ENCODE measurements at places on chromosomes 12 and 14.

DNA sequence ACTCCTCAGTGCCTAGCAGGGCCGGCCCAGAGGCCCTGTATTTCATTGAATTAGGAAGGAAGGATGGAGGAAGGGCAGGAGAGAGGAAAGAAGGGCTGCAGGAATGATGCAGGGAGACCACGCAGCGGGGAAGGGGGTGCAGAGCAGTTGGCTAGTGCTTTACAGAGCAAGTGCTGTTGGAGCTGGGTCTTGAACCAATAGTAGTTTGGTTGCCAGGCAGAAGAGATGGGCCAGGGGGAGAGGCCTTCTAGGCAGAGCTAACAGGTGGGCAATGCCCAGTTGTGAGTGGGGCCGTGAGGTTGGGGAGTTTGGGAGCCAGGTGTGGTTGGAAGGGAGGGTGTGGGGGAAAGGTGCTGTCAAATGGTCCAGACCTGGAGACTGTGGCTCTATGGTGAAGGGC is 39.1 kb upstream of the SRSF5 start:
- DNase-seq, result no peak

DNA sequence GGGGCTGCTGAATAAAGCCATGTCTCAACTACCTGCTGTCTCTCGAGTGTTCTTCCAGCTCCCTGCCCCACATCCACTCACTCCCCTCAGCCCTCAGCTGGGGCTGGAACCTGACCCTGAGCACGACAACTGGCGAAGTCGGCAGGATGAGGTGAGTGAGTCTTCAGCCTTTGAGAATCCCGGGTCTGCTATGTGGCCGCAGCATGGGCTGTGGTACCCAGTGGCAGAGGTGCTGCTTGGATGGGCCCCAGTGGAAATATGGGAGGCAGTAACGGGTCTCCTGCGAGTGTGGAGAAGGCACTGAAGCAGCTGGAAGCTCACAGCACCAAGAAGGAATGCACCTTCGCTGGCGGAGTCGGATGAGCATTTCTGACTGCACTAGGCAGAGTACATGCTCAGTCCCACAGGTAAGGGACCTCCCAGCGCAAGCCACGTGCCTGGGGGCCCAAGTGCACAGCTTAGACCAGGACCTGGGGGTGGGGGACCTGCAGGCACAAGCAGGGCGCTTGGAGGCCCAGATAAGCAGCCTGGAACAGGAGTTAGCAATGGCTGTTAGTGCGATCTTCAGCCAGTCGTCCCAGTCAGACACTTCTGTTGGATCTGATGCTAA is 95.5 kb upstream of the TMPO start:
- no peak for DNase-seq

GRCh38 chr12:9364224-9365176 is 156.3 kb upstream of the PZP start:
- DNase-seq, result peak; percentile 65

DNA sequence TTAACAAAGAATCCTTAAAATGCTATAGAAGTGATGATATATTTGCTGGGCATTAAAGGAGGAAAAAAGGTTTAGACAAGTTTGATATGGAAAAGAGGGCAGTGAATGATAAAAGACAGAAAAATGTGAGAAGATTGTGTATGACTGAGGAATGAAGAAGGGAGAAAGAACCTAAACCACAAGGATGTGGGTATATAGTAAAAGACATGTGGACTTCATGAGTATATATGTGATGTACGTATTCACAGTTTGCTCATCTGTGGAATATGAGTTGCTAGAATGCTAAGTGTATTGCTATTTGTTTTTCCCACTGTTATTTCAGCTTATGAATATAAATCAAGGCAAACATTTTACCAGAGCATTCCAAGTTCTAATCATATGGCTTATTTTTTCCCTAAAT is 2.1 kb upstream of the SLC16A7 start:
- peak; percentile 81 for DNase-seq

GRCh38 chr14:61662437-61663311 is 32.6 kb upstream of the HIF1A start:
- DNase-seq, result peak; percentile 63

DNA sequence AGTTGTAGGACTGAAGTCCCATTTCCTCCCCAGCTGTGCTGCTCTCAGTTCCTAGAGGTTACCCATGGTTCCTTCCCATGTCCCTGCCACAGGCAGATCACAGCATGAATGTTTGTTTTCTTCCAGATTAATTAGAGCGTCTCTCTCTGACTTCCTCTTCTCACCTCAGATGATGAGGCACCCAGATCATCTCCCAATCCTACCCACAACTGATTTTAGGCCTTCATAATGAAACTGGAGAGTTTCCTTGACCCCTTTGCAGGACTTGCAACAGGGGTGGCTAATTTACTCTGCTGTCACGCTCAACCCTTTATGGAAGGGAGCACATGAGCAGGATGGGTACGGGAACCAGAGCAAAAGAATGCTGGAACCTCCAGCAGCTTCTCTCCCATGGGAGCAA is 32.1 kb upstream of the TXNRD1 start:
- no peak for DNase-seq

DNA sequence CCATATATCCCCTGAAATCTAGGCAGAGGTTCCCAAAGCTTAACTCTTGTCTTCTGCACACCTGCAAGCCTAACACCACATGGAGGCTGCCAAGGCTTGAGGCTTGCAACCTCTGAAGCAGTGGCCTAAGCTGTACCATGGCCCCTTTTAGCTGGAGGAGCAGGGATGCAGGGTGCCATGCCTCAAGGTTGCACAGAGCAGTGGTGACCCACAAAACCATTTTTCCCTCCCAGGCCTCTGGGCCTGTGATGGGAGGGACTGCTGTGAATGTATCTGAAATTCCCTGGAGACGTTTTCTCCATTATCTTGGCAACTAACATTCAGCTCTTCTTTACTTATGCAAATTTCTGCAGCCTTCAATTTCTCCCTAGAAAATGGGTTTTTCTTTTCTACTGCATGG is 210.0 kb upstream of the KITLG start:
- no peak for DNase-seq

DNA sequence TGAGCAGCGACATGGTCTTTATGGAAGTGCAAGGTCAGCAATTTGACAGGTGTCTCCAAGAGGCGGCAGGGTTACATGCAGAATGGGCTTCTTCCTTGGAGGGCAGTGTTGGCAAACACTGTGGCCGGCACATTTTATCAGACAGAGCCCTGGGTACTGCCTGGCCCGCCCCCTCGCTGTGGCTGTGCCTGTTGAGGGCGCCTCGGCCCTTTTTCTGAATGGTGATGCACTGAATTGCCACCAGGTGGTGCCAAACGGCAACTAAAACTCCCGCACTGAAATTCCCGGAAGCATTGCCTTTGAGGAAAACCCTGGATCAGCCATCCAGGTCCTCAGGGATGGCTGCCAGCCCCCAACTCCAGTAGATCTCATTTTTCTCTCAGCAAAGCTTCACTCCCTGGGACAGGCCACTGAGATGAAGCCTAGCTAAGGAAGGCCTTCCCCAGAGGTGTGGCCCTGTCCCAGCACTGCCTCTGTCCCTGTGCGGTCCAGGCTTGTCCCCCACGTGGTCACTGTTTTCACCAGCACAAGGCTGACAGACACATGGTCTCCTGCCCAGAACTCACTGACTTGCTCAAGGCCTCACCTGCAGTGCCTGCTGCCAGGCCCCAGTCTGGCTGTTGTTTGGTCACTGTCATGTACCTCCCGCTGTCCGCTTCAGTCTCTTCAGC is 73.6 kb downstream of the TESC start:
- peak; percentile 62 for DNase-seq

DNA sequence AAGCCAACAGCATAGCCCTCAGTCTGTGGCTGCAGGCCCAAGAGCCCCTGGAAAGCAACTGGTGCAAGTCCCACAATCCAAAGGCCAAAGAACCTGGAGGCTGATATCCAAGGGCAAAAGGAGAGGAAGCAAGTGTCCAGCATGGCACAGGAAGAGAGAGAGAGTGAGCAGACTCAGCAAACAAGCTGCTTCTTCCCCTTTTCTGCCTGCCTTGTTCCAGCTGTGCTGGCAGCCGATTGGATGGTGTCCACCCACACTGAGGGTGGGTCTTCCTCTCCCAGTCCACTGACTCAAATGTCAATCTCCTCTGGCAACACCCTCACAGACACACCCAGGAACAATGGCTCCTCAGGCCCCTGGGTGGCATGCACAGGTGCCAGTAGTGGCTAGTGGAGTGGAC is 33.5 kb downstream of the SMCO2 start:
- no peak for DNase-seq

DNA sequence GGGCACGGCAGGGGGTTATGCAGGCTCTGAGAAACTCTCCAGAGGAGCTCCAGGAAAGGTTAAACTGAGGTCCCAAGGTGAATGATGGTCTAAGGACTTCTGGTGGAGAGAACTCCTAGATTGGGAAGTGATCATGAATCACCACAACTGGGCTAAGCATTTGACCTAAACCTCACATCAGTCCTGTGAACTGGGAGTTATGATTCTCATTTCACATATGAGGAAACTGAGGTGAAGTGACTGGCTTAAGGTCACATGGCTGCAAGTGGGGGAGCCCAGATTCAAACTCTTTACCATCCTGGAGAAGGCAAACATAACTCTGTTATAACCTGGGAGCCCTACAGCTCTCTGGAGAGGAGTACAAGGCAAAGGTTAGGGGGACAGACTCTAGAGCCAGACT is 4.2 kb downstream of the RARG start:
- DNase-seq, result no peak

DNA sequence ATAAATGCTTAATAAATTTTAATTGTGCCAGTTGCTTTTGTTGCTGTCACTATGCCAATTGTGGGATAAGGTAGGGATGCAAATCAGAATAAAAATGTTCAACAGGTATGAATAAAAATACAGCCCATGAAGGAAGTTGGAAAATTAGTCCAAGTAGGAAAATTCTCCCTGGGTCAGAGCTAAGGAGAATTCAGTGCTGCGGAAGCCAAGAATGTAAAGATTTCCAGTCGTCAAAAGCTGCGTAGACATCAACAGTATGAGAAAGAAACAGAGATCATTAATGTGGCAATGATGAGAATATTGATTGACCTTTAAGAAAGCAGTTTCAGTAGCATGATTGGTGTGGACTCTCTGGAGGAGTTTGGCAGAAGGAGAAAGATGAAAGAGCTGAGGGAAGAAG is 87.9 kb downstream of the PLEKHA5 start:
- DNase-seq, result no peak

DNA sequence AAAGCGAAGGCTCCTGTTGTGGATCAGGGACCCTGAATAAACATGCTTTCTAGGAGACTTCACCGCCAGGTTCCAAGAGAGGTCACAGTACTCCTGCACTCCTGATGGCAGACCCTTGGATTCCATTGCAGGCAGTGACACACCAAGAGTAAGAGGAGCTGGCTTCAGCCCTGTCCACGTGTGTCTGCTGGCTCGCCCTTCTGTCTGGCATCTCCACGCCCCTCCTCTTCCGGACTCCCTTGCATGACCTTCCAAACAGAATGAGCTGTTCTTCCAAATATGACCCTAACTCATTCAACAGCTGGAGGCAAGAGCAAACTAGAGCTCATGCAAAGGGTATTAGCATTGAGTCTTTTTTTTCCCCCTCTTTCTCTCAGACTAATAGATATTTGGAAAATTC is 233.0 kb upstream of the PLEKHG7 start:
- DNase-seq, result peak; percentile 7

- no peak for DNase-seq
Measured at GRCh38 chr12:16218934-16219751, 58.3 kb downstream of the SLC15A5 start.

GRCh38 chr14:59849411-59850130 is 21.0 kb downstream of the RTN1 start:
- DNase-seq, result no peak

DNA sequence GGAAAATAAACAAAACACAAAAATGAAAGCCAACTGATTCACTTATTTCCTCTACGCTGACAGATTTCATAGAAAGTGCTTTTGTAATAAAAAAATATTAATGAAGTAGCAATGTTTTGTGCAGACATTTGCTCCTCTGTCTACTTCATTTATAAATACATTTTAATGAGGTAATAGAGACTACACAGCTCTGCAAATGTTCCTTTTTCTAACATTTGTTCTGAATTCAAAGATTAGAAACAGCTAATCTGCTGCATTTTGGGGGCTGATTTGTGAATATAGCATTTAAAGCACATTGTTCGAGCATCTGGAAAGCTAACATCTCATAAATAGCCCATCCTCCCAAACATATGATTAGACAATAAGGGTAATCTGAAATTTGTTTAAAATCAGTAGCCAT is 97.8 kb downstream of the PRKD1 start:
- DNase-seq, result no peak

- DNase-seq, result peak; percentile 67
Measured at GRCh38 chr12:48350249-48351021, at the start of gene ZNF641. TSS of gene ZNF641 (minus strand) at chr12:48350919. CDS start at chr12:48348090, 2,829 bp downstream.

DNA sequence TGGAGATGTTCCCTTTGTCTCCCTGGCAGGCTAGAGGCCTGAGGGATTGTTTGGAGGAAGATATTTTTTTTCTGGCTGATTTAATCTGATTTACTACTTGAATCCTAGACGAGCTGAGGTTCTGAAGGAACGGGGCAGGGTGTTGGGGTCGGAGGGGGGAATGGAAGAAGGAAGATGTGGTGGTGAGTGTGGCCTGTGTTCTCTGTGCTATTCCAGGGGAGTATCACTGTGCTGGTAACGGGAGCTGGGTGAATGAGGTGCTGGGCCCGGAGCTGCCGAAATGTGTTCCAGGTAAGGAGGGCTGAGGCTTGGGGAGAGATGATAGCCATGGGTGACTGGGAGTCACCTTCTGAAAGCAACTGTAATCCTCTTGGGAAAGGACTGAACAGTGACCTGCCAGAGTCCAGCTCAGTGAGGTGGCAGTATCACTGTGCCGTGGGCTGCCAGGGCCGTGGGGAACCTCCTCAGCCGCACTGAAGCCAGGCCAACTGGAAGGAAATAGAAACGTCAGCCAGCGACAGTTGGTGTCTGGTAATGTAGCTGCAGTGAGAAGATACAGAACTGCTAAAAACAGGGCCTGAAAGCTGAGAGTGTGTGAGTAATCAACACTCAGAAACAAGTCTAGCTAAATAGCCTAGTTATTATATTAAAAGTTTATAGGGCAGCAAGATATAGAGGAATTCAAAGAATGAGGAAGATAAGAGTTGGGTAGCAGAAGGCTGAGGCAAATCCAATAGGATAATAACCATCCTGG is 7.9 kb downstream of the C1S start:
- peak; percentile 8 for DNase-seq

DNA sequence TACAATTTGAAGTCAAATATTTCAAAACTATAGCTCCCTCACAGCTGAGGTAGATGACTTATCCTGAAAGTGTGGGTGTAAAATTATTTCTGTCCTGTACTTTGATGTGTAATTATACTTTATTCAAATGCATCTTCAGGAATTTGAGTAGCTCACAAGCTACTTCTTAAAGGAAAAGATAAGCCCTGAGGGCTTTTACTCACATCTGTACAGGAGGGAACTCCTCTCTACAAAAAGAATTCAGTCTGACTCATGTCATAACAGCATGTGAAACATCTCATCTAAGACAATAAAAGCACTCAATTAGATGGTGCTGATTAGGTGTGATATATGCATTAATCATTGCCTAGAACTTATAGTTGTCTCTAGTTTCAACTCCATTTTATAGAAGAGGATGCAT is 452.0 kb downstream of the PRKD1 start:
- no peak for DNase-seq

Data from fibroblast of skin of right quadriceps (primary cell).